ENCODE measurements at places on chromosomes 5 and 9.

- no peak for DNase-seq
These were observed 65.0 kb downstream of the C9orf152 start for GRCh38 chr9:110142868-110143481.

DNA sequence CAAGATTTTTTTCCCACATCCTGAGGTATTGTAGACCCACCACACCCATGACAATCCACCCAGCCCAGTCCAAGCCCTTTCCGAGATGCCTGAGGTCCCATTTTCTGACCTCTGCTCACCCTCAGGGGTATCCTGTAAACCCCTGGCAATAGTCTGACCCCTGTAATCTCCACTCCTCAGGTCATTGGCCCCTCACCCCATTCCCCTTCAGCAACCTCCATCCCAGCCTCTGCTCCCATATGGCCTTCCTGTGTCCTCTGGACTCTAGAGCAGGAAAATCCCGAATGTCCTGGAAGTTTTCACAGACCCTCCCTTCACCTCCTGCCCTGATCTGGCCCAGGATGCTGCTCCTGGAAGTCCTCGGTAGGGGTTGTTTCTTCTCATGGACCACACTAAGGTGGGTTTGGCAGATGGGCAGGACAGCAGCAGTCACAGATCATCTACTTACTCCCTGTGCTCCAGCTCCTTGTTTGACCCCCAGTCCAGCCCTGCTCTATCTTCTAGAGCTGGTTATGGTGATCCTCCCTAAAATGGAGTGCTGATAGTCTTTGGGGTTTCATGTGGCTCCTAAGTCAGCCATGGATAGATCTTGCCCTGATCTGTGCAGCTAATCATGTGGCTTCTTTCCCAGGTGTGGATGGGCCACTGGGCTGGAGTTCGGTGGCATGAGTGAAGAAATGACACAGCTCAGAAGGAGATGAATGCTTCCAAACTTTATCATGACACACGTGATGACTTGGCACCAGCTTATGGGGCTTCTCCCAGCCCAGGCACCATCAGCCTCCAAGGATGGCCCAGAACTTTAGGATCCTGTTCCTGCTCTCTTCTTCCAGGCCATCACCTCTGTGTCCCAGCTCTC lies 12.0 kb upstream of the ACSL6 start:
- DNase-seq: no peak

GRCh38 chr5:43075319-43076293 lies 35.5 kb upstream of the ANXA2R start:
- DNase-seq: no peak

DNA sequence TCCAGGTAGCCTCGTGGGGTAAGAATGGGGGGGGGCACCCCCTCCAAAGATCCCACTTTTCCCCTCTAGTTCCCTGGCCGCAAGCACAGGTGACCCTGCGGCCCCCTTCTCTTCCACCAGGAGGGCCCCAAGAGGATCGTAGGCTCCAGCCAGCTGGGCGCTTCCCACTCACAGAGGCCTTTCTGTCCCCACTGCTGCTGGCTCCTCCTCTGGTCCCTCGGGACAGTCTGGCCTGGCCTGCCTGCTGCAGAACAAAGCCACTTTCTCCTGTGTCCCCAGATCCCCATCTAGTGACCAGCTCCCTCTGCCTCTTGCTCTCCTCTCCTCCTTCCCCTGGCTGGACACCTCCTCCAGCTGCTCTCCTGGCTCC lies 534 bp upstream of the SAPCD2 start:
- DNase-seq: no peak

DNA sequence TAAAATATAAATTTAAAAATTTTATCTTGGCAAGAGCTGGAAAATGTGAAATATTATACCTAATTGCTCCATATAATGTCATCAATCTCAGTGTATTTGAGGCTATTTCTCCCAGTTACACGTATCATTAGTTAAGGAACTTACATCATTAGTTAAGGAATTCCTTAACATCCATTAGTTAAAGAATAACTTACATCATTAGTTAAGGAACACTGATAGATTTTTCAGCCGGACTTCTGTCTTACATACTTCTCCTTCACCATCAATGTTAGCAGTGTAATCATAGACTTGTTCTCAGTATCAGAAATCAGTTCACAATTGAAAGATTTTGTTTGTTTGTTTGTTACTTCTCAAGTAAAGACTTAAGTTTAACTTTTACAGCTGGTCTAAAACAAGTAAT lies 524.4 kb upstream of the CHD1 start:
- DNase-seq: no peak

DNA sequence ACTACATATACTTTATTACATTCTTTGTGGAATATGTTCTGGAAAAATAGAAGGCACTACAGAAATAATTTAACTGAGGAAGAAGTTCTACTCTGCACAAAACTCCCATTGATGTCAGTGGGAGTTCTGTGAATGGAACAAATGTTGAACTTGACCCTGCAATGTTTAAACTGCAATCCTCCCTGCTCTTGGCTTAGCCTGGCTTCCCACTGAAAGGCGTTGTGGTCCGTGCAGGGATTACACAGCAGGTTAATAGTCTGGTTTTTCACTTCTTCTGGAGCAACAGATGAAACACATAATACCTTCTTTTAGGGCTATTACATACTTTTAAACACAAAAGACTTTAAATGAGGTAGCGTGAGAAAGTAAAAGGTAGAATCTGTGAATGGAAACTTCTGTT lies 12.9 kb upstream of the ERBIN start:
- no peak for DNase-seq

DNA sequence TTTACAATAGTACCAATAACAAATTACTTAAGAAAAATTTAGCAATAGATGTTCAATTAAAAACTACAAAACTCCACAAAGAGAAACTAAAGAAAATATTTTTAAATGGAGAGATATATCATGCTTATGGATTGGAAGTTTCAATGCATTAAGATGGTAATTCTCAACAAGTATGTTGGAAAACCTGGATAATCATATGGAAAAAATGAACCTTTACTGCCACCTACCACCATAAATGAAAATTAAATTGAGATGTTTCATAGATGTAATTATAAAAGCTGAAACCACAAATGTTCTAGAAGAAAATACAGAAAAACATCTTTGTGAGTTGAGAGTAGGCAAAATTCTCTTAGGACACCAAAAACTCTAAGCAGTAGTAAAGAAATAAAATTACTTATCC lies 121.7 kb downstream of the ANKRD18B start:
- DNase-seq: no peak

DNA sequence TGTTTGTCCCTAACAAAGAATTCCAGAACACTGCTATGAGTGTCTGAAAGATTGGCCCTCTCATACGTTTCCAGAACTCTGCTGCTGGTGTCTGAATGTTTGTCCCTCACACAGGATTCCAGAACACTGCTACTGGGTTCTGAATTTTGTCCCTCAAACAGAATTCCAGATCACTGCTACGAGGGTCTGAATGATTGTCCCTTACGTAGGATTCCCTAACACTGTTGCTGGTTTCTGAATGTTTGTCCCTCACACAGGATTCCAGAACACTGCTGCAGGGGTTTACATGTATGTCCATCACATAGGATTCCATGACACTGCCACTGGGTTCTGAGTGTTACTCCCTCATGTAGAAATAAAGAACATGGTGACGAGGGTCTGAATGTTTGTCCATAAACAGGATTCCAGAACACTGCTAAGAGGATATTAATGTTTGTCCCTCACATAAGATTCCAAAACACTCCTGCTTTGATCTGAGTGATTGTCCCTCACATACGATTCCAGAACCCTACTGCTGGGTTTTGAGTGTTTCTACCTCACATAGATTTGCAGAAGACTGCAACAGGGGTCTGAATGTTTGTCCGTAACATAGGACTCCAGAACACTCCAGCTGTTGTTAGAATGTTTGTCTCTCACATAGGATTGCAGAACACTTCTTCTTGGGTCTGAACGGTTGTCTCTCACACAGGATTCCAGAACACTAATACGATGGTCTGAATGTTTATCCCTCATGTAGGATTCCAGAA lies 214.4 kb downstream of the FOXD4L6 start:
- DNase-seq: no peak

DNA sequence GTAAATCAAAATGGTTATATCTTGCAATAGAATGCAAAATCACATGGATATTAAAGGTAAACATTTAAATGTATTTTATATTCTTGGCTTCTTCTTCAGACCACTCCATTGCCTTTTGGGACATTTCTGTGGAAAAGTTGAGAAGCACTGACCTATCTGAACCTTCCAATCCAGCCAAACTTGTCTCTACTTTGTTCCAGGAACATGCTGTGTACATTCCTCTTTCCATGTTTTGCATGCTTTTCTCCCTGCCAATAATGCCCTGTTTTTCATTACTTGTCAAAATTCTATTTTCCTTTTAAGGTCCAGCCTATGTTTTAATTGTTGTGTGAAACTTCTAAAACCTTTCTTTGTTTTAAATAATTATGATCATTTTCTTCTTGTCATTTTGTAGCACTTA lies 28.3 kb downstream of the JAK2 start:
- no peak for DNase-seq

DNA sequence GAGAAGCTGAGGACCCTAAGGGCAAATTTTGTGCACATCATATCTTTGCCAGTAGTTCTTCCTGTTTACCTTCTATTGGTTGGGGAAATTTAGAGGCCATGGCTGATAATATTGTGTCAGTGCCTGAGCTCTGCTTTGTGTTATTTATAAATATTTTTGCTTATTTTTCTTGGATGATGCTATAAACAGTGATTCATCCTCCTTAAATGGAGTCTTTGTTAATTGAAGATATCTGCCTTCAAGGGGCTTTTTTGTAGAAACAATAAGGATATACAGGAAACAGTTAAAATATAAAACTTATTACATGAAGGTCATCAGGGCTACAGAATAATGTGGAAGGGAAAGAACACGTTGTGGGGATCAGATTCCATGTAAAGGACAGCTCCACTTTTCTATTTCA lies 78.0 kb downstream of the PAM start:
- DNase-seq: no peak

GRCh38 chr5:176461349-176461748 lies 13.2 kb downstream of the FAF2 start:
- DNase-seq: no peak

DNA sequence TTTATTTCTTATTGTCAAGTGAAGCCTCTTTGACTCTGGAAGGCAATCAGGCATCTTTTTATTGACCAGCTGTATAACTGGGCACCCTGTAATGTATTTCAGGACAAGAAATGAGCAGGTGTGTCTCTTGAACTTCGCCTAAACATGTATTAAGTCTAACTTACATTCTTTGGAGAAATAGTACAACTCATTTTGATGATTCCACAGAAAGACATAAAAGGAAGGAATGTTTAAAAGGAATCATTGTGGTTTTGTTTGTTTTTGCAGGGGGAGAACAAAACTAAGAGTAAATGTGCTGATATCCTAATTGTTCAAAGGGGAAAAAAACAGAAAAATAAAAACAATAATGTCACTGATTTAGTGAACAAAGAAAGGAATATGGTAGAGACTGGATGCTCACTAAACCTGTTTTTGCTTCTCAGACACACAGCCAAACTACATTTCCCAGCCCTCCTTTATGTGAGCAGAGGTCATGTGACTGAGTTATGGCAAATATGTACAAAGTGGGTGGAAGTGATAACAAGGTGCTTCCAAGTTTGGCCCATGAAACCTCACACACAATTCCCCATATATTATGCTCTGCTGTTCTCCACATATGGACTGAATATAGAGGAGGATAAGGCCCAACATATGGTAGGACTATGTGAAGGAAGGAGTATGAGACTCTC lies 150.6 kb upstream of the ACOT12 start:
- DNase-seq: no peak

DNA sequence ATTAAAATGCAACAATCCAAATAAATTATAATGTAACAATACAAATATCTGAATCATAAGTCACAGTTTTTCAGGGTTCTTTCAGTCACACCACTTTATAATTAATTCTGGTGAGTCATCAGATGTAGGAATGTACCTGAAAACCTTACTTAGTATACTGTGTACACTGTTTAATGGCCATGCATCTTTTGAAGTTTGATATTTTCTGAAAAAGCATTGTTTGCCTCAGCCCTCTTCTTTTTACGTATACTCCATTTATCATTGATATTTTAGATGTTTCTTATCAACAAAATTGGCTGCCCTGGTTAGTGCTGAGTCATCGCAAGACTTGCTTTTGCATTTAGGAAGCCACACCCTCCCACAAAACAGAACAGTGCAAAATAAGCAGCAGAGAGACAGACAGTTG lies 218.6 kb downstream of the PJA2 start:
- no peak for DNase-seq

DNA sequence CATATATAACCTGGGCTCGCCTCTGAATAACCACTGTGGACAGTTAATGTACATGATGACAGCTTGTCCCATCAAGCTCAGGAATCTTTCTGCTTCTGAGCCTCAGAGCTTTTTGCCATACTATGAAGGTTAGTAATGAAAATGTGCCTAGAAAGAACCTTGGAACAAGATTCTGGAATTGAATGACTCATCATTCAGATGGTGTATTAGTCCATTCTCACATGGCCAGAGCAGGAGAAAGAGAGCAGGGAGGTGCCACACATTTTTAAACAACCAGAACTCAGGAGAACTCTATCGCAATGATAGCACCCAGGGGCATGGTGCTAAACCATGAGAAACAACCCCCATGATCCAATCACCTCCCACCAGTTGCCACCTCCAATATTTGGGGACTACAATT lies 542.1 kb downstream of the PRR16 start:
- no peak for DNase-seq

GRCh38 chr9:33469891-33470290 lies 3.8 kb downstream of the NOL6 start:
- no peak for DNase-seq

- DNase-seq: peak; percentile 29
These were observed 2.2 kb upstream of the GNPDA1 start for GRCh38 chr5:142014911-142015584.

DNA sequence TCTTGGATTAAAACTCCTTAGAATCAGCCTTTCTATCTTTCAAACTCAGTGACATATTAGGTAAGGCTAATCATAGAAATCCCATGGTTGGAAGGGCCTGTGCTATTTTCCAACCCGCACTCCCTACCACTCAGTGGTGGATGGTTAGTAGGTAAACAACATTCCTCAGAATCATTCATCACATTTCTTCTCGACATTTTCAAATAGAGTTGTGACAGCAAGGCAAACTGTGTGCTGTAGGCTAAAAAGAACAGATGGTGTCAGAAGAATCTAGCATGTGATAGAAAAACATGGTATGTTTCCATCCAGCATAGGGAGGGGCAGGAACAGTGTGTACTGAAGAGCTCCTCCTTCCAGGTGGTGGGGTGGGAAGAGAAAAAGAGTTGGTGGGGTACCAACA lies 227.3 kb upstream of the NMUR2 start:
- no peak for DNase-seq

- DNase-seq: no peak
These were observed 15.3 kb downstream of the HNRNPH1 start for GRCh38 chr5:179608131-179608581.

- DNase-seq: no peak
These were observed 50.4 kb upstream of the PRR16 start for GRCh38 chr5:120413686-120414085.

- DNase-seq: no peak
These were observed 1.4 kb upstream of the PSIP1 start for GRCh38 chr9:15512204-15512603.

DNA sequence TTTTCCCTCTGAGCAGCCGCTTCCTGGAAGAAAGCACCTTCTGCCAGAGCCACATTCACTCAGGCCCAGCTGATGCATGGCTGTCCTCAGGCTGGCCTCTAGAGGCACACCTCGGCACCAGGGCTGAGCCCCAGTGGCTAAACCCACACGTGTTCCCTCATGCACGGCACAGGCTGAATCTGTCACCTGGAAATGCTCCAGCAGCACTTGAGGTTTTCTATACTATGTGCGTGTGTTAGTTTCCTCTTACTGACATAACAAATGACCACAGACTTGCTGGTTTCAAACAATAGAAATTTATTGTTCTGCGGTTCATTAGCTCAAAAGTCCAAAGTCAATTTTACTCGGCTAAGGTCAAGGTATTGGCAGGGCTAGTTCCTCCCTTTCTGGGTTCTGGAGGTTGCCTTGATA lies 141.4 kb downstream of the LRRC70 start:
- DNase-seq: no peak
